ENCODE measurements at places on chromosomes 1 and 21.

GRCh38 chr1:53138991-53139884 lies 3.2 kb downstream of the SLC1A7 start:
- no peak for DNase-seq

GRCh38 chr1:182348961-182349747 lies 42.4 kb downstream of the GLUL start:
- DNase-seq = no peak

- no peak for DNase-seq
These were observed 65.5 kb downstream of the SYF2 start for GRCh38 chr1:25166847-25167246.

- DNase-seq = no peak
These were observed 445.7 kb downstream of the MRPL39 start for GRCh38 chr21:25161571-25161970.

- peak; percentile 28 for DNase-seq
These were observed 1.2 kb upstream of the ADPRS start for GRCh38 chr1:36087233-36088123.

DNA sequence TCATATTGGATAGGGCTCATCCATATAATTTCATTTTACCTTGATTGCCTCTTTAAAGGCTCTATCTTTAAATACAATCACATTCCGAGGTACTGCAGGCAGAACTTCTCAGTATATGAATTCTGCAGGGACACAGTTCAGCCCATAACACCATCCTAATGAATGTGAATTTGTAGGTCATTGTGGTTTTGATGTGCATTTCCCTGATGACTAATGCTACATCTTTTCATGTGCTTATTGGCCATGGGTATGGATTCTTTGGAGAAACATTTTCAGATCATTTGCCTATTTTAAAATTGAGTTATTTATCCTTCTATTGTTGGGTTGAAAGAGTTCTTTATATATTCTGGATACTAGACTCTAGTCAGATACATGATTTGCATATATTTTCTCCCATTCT lies 9.6 kb upstream of the RPS6KC1 start:
- DNase-seq = no peak

DNA sequence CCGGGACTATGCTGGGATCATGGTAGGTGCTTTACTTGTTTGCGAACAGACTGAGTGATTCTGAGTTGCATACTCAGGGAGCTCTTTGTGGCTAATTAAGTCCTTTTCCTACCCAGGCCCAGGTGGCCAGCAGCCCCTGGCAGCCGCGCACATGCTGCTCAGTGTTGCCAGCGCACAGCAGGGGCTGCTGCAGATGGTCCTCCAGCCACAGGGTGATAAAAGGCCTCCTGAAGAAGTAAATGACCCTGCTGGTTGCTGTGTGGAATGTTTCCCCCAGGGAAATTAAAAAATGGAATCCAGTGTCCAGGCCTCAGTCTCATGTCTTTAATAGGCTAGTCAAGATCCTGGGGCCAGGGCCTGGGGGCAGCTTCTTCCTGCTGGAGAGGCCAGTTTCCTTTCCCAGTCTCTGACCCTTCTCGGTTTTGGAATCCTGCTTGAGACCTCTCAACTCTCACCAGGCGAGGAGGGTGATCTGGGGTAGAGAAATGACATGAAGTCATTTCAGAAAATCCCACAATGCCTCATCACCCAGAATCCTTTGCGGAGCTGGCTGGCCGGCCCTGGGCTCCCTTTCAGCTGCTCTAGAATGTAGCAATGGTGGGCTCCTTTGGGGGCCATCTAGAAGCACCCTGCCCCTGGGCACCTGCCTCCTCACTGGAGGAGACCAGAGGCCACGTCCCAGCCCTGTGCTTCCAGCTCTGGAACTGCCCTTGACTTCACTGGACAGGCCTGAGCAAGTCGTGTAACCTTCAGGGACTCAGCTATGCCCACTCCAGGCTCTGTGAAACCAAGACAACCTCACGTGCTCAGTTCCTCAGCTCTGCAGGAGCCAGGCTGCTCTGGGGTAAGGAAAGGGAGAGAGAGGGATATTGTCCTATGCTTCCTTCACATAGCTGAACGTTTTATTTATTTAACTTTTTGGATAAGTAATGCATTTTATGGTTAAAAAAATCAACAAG lies 131.4 kb downstream of the MRPS6 start:
- DNase-seq = no peak

DNA sequence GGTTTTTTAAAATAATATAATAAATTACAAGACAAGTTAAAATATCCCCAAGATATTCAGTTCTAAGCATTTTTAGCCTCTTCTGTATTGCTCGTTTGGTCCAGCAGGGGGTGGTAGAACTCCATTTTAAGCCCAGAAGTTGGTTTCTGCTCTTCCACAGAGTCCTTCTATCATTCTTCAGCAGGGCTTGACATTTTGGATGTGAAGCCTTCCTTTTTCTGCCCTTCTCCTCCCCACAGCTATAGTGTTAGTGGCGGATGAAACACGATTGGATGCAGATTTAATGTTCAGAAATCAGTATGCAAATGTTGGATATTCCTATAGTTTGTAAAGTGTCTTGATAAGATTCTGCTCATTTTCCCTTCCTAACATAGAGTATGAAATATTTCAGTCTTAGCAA lies 1.4 kb downstream of the NCAM2 start:
- peak; percentile 45 for DNase-seq

DNA sequence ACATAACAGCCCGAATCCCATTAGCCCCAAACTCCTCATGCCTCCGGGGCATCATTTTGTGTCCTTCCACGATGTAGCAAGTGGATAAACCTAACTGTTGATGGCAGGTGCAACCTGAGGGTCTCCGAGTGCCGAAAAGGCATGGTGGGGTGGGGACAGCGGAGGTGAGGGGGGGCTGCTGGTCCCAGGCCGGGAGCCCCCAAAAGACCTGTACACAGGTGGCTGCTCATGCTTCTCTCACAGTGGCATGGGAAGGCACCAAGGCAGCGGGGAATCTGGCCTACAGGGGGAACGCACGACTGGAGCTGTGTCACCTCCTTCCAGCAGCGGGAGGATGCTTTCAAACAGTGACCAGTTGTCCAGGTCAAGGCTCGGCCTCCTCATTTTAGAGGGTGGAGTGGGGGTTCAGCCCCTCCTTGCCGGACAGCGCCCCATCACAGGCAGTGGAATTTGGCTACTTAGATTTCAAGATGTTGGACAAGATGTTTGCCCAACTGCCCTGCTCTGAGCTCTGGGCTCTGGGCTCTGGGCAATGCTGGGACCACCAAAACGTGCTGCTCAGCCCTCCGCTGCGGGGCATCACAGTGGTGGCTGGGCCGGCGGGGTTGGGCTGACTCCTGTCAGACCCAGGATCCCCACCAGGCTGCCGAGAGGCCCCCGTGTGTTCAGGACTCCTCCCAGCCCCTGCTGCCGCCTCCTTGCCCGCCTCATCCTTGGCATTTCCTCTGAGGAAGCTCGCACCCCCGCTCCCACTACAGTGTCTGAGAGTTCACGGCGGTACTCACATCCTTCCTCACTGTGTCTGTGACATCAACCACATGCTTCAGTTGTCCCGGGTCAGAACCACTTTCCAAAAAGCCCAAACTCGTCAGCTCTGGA lies 7.6 kb downstream of the DNMT3L start:
- no peak for DNase-seq

DNA sequence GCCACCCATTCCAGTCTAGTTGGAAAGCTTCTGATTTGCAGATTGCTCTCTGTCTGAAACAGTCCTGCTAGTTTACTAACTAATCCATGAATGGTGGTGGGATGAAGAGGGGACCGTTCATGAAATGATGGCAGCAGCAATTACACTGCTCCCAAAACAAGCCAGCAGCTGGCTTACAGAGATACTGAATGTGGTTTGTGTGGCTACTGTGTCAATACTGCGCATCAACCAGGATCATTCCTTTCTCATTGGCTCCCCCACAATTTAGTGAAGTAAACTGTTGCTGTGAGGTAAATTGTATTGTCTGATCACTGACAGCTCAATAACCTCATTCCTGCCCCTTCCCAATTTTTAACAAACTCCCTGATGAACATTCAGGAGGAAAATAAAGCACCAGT lies 191.3 kb upstream of the LMO4 start:
- no peak for DNase-seq

GRCh38 chr21:8993284-8993942 lies 1528.0 kb upstream of the TPTE start:
- no peak for DNase-seq

DNA sequence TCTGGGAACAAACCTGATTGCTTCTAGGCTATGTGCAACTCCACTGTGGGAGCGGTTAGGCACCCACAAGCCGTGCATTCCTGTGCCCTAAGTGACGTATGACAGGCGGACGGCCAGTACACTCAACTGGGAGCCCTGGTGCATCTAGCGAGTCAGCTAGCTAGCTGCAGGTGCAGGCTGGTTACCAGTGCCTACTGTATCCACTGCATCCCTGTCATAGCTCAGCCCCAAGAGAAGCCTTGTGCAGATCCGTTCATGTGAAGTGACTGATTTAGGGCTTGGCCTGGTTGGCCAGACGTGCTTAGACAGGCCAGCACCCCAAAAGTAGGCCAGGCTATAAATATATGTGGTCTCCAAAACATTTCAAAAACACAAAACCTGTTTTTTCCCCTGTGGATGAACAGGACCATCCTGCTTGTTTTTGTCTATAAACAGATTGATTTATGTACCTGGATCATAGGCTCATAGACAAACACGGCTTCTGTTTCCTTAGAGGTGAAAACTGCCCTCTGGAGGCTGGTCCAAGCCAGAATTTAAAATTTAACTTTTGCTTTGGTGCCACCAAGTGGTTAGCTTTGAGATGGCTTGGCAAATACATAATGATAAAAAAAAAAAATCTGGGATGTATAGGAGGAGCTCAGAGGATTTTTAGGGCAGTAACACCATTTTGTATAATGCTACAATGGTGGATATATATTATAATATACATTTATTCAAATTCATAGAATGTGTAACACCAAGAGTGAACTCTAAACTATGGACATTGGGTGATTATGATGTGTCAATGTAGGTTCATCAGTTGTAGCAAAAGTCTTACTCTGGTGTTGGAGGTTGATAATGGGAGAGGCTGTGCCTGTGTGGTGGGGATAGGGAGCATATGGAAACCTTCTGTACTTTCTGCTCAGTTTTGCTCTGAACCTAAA lies 68.5 kb downstream of the GIPC2 start:
- peak; percentile 92 for DNase-seq

GRCh38 chr1:204714194-204714860 lies 28.8 kb upstream of the LRRN2 start:
- peak; percentile 32 for DNase-seq

DNA sequence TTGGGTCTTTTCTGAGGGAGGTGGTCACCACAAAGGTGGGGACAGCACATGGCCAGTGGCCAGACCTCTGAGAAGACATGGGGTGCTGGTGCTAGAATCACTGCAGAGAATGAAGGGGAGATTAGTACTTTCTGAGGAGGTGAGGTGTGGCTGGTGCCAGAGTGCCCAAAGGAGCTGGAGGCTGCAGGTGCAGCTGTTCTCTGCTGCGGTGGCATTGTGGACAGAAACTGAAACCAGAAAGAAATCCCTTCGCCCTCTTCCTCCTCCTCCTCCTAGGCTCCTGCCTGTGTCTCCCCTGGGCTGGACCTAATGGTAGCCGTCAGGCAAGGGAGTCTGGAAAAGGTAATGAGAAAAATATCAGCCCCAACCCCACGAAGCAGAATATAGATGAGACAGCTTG lies 261.7 kb downstream of the TM2D1 start:
- DNase-seq = no peak

- peak; percentile 34 for DNase-seq
These were observed 27.0 kb downstream of the STYXL2 start for GRCh38 chr1:167120899-167121298.

DNA sequence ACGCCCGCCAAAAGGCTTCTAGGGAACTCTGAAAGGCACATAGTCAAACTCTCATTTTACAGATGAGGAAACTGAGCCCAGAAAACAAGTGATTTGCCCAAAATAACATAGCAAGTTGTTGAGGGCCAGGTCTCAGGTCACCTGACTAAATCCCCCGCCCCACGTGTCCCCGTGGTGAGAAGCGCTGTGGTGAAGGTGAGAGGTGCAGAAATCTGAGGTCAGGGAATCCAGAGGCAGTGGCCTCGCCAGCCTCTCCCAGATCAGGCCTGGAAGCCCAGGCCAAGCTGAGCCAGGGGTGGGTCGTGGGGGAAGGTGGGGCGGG lies 5.1 kb downstream of the HDGF start:
- no peak for DNase-seq

GRCh38 chr1:183633676-183634343 lies 1.8 kb downstream of the ARPC5 start:
- DNase-seq = peak; percentile 61

- DNase-seq = no peak
These were observed 82.7 kb upstream of the BCAR3 start for GRCh38 chr1:93764366-93764750.

GRCh38 chr1:51666478-51666877 lies 49.6 kb downstream of the OSBPL9 start:
- no peak for DNase-seq

- DNase-seq = no peak
These were observed 421.5 kb upstream of the USP24 start for GRCh38 chr1:55636696-55637095.

GRCh38 chr1:54542120-54542961 lies 5.7 kb upstream of the ACOT11 start:
- peak; percentile 99 for DNase-seq

GRCh38 chr1:67534627-67535065 lies 104.4 kb upstream of the SERBP1 start:
- DNase-seq = peak; percentile 100

DNA sequence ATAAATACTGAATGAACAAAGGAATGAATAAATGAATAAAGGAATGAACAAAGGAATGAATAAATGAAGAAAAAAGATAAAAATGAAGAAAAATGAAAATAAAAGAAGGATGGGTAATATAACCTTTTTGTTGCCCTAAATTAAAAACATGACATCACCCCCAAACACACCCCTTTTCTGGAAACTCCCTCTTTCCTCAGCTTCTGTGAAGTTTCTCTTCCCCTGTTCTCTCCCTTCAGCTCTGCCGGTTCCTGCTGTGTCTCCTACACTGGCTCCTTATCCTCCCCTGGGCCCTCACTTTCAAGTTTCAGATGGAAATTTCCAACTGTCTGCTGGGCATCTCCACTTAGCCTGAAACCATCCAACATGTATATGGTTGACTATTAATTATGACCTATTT lies 37.9 kb downstream of the RAB3B start:
- DNase-seq = no peak

DNA sequence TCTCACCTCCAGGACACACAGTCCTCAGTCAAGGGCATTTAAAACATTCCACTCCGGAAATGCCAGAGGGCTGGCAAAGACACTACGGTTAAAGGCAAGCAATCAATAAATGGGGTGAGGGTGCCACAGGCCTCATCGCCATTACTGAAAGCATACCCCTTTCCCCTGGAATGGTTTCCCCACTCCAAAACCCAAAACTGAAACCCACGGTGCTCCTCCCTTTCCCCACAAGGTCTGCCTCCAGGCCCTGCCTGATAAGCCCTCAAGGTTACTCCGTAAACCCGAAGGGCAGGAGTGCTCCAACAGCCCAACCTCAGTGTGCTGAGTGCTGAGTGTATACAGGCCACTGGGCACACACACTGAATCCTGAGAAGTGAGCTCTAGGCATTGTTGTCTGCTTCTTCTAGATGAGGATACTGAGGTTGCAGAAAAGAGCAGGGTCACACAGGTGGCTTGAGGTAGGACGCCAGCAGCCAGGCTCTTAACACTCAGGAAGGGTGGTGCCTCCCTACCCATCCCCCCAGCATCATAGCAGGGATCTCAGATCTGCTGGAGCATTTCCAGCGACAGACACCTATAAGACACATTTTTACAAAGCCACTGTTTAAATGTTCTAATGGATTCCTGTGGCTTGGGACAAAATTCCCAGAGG lies 29.0 kb downstream of the SSBP3 start:
- no peak for DNase-seq

- DNase-seq = no peak
These were observed 416.9 kb downstream of the PTPRU start for GRCh38 chr1:29653034-29653810.
